Hematopoietic multipotent progenitor cell treated with erythropoietin and hydrocortisone succinate and interleukin-3 and kit ligand, for 4 days (in vitro differentiated cells): ENCODE measurements at places on chromosomes 1 and 21.

GRCh38 chr1:201505503-201505890 is 1.4 kb downstream of the CSRP1 start:
- peak; percentile 33 for DNase-seq

DNA sequence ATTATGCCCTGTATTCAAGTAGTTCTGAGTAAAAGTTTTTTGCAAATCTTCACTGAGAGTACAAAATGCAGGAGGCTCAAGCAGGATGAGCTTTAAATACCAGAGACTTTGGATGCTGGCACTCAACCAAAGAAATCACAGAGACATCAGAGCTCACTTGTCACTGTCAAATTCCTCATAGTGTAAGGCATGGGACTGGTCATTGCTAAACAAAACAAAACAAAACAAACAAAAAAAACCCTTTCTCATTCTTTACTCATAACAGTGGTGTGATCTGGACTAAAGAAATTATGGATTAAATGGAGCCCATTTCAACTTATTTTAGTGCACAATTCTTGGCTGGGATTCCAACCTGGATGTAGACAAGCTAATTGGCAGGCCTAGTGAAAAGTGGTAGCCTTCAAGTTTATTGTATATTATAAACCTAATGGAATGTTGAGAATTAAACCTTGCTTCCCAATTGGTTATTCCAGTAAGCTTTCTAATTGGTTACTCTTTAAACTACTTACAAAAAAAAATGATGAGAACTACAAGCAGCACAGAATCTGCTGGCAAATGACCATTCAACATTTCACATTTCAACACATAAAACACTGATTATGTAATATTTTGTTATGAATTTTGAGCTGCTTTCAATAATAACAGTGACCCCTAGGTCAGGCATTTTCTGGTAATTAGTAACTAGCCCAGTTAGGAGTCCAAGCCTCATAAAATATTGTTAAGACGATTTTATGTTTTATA is 30.6 kb upstream of the NEK7 start:
- DNase-seq = no peak

GRCh38 chr1:38481871-38482826 is 377.4 kb downstream of the RRAGC start:
- DNase-seq = no peak

GRCh38 chr1:174160109-174160473 is 771 bp downstream of the RABGAP1L start:
- peak; percentile 50 for DNase-seq

GRCh38 chr1:94986783-94987182 is 59.9 kb upstream of the CNN3 start:
- no peak for DNase-seq

- peak; percentile 79 for DNase-seq
Observed at GRCh38 chr1:24391882-24392603, 21.5 kb downstream of the STPG1 start.

GRCh38 chr1:119747451-119747850 is 21.3 kb downstream of the HMGCS2 start:
- DNase-seq = no peak

DNA sequence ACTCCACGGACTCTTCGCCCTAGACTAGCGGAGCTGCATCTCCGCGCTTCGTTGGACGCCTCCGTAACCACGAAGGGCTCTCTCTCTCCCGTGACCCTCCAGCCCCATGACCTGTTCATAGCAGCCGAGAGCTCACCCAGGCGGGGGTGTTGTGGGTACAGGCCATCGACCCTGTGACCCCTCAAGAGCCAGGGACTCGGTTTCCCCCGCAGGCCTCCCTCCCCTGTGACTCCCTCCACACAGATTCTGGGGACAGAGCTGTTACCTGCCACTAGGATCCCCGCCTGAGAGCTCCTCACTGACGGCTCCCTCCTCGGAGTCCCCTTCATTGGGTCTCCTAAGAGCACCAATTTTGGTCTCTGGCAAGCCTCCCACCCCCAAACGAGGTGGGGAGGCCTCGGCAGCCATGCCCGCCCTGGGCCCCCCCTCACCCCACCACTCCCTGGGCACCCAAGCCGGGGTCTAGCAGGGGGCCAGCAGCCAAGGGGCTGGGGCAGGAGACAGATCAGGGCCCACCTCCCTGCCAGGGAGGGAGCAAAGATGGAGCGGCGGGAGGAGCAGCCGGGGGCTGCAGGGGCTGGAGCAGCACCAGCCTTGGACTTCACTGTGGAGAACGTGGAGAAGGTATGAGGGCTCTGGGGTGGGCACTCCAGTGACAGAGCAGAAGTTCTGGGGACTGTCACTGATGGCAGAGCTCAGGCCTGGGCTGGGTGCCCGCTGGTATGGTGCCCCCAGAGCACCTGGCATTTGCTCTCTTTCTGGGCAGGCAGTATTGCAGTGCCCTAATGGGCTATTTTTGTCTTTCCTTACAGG is 517 bp downstream of the IPO13 start:
- DNase-seq = no peak

DNA sequence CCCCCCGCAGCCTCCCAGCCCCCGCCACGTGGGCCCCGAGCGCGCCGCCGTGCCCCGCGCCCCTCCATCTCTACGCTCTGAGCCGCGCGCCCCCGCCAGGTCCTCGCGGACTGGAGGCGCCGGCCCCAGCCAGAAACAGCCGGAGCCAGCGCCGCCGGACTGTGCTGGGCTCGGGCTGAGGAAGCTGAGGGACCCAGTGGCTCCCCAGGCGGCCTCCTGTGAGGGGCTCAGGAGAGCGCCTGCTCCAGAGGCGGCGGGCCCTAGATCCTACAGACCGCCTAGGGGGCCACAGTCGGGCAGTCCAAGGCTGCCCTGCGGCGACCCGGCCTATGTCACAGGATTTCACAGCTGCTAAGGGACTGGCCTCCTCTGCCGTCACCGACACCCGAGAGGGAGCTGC is 82.1 kb downstream of the NENF start:
- DNase-seq = peak; percentile 7

GRCh38 chr1:229645324-229645993 is 19.4 kb downstream of the URB2 start:
- DNase-seq = no peak

DNA sequence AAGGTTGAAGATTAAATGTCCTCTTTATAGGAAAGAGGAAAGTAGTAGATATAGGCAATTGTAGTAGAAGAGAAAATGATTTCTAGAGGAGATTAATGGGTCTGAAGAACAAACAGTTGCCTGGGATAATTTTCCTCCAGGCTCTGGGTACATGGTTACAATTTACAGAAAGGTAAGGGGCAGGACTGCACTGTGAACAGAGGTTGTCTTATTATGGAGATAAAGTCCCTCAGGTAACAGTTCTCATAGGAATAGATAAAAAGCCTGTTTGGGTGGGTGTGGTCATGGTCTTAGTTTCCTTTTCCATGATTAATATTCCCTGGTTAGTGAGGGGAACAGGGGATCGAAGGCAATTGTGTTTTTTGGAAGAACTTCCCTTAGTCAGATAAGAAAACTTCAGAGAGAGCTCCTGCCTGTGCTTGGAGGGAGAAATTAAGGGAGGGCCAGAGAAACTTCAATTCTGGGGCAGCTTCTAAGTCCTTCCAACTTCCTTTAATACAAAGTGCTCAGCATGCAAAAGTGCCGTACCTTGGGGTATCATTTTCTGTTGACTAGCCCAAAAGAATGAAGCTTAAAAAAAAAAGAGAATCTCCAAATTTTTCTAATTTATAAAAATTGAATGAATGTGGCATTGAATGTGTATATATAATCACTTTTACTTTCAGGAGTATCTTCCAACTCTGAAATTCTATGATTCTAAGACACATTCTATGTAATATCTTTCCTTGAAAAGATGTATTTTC is 295.4 kb upstream of the USP25 start:
- no peak for DNase-seq

DNA sequence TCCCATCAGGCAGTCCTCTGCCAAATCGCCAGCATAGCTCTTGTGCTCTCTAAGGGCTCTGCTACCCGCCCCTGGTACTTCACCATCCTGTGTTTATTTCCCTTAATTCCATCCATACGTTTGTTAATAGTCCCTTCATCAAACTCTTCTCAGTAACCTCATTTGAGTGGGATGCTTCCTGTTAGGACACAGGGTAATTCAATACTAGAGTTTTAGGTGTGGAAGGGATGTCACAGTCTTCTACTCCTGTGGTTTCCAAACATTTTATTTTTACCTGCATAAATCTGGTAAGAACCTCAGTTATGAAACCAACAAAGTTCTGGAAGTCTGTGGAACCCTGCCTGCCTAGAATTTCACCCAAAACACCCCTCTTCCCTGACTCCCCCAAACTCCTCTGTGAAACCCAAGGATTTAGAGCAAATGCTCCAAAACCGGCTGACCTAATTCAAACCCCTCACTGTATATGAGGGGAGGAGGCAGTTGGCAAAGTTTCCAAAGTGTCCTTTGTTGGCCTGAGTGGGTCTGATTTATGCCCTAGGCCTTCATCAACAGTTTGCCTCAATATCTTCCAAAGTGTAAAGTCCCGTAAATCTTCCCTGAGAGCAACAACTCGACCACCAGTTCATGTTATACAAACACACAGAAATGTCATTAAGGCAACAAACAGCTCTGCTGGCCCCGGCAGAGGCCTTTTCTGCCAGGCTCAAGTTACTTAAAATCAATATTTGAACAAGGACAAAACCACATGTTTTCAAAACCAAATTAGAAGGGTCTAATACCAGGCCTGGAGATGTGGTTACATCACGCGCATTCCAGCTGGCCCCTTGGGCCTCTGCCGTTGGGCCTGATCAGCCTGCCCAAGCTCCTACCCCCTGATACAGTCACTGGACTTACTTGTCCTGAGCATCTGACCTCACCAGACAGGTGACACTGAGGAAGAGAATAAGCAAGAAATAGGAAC is 82.4 kb upstream of the FGGY start:
- no peak for DNase-seq
